ENCODE measurements at places on chromosomes 7 and 10.

GRCh38 chr7:30162133-30162532, 27.3 kb downstream of the MTURN start:
- no peak for DNase-seq

DNA sequence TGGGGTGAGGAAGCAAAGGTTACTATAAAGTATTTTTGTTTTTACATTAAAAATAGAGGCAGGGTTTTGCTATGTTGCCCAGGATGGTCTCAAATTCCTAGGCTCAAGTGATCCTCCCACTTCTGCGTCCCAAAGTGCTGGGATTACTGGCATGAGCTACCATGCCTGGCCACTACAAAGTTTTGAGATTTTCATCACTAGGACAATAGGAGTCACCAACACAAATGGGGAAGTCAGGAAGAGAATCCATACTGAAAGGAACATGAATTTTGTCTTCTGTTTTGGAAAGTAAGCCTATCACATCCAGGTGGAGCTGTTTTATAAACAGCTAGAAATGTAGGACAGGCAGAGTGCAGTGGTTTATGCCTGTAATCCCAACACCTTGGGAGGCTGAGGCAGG, 20.0 kb upstream of the CAPZA2 start:
- no peak for DNase-seq

DNA sequence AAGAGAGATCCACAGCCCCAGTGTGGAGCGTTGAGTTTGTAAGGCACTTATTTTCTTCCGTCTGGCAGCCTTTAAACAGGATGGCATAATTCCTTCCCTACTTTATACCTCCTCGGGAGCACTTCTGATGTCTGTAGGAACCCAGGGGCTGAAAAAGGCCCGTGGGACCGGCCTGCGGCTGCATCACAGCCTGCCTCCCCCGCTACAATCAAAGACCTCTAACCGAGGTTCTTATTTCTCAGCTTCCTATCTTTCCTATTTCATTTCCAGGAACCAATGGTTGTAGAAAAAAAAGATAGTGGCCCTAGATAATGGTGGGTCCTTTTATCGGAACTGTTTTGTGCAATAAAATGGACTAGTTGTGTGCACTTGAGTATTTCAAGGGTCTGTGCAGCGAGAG, 4.1 kb upstream of the CTBP2 start:
- no peak for DNase-seq

GRCh38 chr10:11147722-11148121, 130.1 kb downstream of the CELF2 start:
- DNase-seq: no peak

DNA sequence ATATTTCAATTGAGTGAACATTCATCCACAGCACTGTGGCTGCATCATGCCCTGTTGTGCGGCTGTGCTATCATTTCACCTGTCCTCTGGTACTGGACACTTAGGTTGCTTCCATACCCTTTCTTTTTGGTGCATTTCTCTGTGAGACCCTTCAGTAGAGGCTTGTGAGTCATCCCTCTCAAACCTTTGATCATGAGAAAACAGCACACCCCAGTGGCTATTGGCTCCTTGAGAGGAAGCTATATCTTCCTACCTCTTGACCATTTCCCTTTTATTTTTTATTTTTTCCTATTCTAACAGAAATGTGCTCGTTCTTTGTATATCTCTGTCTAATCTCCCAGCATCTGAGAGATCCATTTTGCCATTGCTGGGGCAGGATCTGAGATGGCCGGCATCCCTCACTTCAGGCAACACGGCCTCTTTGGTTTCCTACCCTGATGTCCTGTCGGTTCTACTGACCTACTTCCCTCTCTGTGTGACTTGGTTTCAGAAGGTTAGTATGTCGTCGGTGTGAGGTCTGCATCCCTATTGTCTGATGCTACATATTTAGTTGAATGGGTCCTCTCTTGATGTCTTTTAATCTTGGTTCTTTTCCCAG, 23.8 kb upstream of the PIK3AP1 start:
- no peak for DNase-seq

DNA sequence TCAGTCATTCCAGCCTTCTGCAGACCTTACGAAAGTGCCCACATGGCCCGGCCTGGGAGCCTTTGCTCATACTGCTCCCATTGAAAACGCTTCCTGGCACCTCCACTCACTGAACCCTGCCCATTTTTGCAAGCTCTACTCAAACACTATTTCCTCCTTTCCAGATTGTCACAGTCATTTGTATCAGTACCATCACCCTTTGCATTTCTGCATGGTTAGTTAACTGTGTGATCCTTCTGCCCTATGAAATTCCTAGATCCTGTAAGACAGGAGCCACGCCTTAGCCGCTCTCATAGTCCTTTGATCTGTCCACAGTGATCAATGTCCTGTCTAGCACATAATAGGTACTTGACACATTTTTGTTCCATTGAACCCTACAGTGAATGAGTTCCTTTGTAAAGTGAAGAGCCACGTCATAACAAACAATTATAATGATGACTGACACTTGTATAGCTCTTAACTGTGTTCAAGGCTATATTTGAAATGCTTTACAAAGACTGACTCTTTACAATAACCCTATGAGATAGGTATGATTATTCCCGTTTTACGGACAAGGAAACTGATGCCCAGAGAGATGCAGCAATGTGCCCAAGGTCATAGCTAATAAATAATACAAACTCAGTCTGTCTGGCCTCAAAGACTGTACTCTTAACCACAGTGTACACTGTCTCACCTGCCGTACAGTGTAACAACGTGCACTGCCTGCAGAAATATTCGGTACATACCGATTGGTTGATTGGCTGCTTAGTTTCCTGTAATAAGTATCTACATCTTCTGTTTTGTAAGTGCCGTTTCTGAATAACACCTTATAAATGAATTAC, 16.6 kb upstream of the ITIH2 start:
- no peak for DNase-seq

DNA sequence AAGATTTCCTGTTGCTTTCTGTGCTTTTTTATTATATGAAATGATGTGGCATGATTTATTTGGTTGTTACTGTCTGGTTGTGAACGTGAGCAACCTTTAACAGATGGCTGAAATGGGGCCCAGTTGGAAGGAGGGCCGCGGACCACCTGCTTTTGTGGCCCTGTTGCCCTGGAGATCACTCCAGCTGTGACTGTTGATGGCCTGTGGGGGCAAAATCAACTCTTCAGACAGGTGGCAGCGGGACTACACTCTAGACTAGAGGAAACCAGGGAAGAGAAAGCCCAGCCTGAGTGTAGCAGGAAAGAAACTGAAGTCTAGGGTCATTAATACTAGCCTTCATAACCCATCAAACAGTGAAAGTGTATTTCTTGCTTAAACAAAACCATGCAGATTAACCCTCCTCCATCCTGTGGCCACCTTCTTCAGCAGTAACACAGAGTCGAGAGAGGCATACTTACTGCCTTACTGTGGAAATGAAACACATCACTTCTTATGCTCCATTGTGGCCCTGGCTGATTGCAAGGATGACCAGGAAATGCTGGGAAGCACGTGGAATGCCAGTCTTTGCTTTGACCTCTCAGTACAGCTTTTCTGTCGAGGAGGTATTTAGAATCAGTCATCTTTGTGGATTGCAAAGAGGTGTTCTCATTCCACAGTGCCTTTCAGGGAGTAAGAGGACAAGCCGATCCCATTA, 80.5 kb downstream of the CCNY start:
- no peak for DNase-seq

- DNase-seq: no peak
Measured at GRCh38 chr10:43854007-43854406, 205.3 kb upstream of the ZNF32 start.

DNA sequence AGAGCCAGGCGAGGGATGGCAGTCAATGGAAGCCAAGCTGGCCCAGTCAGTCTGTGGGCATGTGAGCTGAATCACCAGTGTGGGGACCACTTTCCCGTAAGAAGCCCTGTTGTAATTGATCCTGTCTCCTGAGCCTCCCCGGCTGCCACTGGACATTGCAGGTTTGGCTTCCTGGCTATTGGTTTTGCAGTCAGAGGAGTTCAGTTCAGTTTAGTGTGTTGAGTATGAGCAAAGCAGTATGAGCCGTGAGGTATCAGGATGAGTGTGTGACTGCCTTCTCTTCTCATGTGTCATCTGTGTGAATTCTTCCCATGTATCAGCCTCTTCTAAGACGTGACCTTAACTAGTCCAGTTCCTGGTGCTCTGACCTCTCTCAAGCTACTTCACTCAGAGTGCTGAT, 227.4 kb downstream of the PRKG1 start:
- no peak for DNase-seq

DNA sequence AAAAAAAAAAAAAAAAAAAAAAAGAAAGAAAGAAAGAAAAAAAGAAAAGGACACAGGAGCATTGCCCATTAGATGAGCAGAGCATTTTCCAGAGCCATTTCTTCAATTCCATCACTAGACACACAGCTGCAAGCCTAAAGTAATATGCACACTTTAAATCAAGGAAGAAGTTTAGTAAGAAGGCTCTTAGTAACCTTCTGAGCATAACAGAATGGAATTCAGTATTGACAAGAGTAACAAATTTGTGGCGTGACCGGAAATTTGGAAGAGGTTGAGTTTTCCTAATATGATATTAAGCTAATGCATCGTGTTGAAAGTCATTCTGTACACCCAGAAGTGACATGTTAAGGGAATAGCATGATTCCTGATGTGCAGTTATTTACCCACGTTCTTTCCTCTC, 35.3 kb downstream of the SMURF1 start:
- no peak for DNase-seq

- DNase-seq: no peak
Measured at GRCh38 chr7:83579740-83580139, 69.2 kb downstream of the SEMA3E start.

DNA sequence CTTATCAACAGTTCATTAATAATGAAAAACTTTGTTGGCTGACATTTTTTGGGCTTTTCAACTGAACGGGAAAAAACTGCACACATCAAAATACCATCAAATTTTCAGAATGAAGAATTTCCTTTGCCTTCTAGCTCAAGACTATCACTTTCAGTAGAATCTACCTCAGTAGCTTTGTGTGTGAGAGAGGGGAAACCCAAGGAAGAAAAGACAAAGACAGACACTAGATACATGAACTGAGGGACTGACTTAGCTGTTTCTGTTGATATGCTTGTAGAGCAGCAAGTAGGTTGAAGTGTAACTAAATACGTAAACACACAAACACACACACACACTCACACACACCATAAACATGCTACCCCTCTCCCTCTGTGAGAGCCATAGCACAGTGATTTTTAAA, 257.1 kb downstream of the CDK14 start:
- DNase-seq: no peak

Measured in right renal cortex interstitium (tissue), 3 donors.